ENCODE measurements at places on chromosomes 12 and 14.

DNA sequence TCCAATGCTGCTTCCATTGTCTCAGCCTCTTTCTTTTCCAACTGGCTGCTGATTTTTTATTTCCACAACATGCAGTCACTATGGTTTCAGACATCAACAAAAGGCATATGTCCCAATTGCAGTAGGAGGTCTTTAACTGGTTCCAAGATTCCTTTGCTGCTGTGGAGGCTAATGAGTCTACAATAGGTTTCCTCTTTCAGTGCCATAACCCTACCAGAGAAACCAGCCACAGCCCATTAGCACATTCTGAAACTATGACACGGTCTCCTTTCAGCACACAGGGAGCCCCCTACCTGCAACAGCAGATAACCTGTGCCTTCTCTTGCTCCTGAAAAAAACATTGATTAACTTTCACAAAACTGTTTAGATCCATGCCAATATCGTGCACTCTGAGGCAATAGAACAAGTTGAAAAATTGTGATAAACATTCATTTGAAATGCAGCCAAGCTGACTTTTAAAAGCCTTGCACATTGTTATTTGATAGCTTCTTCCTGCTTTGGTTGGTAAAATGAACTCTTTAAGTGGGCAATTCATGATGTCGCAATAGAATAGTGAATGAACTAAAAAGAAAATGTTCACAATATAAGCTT, 32.4 kb downstream of the PLEKHG7 start:
- no peak for DNase-seq

GRCh38 chr12:70254846-70255245, 11.6 kb downstream of the CNOT2 start:
- no peak for DNase-seq

DNA sequence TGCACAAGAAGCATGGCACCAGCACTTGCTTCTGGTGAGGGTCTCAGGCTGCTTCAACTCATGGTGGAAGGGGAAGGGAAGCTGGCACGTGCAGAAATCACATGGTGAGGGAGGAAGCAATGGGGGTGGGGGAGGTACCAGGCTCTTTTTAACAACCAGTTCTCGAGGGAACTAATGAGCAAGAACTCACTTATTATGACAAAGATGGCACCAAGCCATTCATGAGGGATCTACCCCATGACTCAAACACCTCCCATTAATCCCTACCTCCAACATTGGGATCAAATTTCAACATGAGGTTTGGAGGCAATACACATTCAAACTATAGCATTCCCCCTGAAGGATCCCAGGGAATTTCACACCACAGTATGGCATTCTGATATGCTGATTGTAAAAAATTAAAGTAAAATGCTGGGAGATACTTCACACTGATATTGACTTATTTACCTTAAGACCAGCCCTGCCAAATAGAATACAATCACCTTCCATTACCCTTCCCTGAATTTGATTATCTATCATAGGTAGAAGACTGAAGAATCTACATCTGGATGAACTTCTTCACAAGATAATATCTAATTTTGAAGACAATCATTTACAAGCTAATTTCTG, 201.7 kb upstream of the PLXNC1 start:
- no peak for DNase-seq

DNA sequence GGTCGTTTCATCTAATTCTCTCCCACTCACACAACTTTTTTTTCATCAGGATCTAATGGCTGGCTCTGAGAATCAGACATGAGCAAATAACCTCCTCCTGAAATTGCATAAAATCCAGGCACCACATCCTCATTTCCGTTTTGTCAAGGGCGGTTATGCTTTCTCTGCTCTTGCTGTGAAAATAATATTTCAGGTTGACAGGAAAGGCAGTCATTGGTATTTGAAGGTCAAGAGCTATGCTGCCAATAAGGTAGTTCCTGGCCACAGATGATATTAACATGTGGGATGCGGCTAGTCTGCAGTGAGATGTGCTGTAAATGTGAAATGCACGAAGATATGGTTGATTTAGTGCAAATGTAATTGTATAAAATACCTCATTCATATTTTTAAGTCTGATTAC, 870.2 kb upstream of the TMEM132C start:
- DNase-seq = no peak

DNA sequence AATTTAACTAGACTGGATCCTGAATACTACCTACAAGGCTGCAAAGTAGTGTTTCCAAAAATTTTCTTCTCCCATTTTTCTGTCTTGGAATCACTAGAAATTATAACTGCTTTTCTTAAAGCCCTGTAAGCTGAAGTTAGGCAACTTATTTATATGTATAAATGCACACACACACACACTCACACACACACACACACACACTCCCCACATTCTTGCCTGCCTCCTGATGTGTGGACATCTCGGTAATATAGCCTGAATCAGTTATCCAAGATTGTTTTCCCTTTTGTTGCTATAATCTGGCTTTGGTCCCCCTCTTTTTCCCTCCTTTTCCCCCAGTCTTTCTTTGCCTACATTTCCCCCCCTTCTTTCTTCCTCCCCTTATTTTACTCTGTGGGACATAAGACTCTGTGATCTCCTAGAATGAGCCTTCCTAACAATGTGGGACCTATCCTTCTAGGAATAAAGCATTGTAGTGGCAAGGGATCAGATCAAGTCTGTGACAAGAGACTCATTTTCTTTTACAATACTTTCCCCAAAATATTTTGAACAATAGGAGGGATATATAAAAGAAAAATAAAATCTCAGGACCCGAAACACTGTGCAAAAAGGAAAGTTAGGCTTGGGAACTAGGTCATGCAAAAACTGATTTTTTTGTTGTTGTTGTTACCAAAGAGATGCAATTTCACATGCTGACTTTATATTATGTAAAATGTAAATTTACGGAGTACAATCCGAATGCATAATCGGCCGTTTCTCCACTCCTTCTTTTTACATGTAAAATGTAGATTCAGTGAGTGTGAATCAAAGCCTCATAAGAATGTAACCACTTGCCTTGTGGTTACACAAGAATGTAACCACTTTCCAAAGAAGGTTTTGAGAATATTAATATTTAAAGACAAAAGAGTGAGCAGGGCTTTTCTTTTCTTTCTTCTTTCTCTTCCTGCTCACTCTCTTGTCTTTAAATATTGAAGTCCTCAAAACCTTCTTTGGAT, 26.3 kb upstream of the CD69 start:
- no peak for DNase-seq

DNA sequence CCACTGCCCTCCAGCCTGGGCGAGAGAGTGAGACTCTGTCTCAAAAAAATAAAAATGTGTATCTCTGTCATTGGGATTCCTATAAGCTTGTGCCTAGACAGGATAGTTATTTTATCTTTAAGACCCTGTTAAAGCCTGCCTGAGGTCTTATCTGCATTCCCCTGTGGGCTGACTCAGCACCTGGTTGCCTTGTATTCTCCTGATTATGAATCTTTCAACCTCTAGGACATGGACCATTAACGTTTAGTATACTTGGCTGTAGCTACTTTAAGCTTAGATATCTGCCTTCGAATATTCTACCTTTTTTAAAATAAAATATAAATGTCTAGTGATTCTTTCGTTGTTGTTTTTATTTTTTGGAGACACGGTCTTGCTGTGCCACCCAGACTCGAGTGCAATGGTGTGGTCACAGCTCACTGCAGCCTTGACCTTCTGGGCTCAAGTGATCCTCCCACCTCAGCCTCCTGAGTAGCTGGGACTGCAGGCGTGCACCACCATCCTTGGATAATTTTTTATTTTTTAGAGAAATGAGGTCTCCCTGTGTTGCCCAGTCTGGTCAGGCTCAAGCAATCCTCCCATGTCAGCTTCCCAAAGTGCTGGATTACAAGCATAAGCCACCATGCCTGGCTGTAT, 41.3 kb downstream of the RESF1 start:
- no peak for DNase-seq

- DNase-seq = no peak
Measured at GRCh38 chr12:880656-881055, 68.8 kb downstream of the RAD52 start.

DNA sequence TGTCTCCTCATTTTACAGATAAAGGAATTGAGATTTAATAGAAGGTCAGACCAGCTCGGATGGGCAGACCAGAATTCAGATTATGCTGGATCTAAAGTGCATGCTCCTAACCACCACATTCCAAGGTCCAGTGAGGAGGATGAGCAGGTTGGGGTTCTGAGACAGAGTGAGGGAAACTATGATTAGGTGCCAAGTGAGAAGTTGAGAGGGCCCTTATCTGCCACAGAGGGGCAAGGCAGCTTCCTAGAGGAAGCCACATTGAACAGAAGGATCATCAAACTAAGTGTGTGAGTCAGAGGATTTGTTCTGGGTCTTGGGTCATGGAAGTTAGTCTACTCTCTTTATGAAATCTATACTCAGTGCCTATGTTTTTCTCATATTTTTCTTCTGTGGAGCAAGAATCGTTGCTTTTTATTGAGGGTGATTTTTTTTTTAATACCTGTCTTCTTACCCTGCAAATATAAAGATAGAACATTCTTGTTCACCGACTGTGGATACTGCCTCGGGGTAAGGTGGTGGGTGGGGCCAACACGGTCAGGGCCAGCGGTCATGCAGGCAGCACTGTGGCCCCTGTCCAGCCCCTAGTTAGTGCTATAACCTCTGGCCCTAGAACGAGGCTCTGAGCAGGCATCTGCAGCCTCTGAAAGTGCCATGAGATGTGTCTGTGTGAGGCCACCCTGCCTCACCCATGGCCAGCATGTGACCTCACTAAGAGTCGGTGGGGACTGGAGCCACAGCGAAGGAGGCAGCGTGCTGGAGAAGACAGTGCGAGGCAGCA, 55.6 kb upstream of the PTHLH start:
- DNase-seq = no peak

GRCh38 chr12:96482086-96482485, 7.3 kb upstream of the CFAP54 start:
- DNase-seq = no peak

- DNase-seq = no peak
Measured at GRCh38 chr12:74381958-74382357, 155.7 kb upstream of the ATXN7L3B start.

DNA sequence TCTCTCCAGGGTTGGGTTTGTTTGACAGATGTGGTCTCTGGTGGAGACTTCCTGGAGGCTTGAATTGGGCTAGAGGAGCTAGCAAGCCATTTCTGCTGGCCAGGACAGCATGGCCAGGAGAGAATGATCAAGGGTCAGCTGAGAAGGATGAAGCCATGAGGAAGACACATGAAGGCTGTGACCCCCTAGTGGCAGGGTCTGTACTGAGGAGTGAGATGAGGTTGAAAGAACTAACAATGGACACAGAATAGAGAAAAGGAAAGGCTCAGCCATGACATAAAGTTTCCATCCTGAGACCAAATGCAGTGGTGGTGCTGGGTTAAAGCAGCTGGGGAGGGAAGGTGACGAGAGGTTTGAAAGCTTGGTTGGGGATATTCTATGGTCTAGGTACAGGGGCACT, 89.9 kb downstream of the NT5DC3 start:
- no peak for DNase-seq

- no peak for DNase-seq
Measured at GRCh38 chr12:131806674-131807073, 21.5 kb upstream of the MMP17 start.

DNA sequence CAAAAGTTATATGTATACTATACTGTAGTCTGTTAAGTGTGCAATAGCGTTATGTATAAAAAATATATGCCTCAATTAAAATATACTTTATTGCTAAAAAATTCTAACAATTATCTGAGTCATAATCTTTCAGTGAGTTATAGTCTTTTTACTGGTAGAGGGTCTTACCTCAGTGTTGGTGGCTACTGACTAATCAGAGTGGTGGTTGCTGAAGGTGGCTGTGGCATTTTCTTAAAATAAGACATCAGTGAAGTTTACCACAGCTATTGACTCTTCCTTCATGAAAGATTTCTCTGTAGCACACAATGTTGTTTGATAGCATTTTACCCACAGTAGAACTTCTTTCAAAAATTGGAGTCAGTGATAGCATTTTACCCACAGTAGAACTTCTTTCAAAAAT, 23.4 kb downstream of the POLR3B start:
- no peak for DNase-seq

- DNase-seq = no peak
Measured at GRCh38 chr14:76786601-76787000, 25.3 kb downstream of the VASH1 start.

DNA sequence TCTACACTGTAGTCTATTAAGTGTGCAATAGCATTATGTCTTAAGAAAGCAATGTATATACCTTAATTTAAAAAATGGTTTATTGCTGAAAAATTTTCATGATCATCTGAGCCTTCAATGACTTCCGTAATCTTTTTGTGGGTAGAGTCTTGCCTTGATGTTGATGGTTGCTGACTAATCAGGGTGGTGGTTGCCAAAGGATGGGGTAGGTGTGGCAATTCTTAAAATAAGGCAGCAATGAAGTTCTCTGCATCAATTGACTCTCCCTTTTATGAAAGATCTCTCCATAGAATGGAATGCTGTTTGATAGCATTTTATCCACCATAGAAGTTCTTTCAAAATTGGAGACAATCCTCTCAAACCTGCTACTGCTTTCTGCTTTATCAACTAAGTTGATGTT, 41.1 kb downstream of the BBS10 start:
- DNase-seq = no peak

DNA sequence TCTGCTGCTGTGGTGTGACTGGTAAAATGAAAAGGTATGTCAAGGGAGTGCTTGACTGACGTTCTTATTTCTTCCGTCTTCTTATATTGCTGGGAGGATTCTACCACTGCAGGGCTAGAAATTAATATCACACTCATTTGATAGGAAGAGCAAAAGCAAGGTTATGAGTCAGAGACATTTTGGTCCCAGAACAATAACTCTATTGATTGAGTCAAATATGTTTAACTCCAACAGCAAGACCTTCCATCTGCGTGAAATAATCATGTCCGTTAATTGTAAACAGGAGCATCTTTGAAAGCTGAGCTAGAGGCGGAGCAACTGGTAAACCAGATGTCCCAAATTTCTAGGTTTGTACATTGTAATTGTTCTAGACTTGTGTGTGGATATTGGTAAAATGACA, 1293.6 kb downstream of the AACS start:
- no peak for DNase-seq

- DNase-seq = no peak
Measured at GRCh38 chr12:89020689-89021088, 331.6 kb downstream of the DUSP6 start.

DNA sequence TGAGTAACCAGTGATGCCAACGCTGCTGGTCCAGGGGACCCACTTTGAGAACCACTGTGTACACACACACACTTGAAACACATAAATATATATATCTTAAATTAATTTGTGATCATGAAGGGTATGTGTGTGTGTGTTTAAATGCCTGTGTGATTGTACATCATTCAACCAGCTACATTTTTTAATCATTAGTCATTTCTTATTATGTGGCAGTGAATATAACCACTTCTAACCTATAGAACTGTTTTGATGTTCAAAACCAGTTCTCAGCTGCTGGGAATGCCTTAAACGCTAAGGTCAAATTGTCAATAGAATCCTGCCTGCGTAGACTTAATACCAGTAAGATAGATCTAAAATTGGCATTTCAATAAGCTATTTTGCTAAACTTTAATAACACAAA, 330.0 kb downstream of the SYT1 start:
- DNase-seq = no peak

- DNase-seq = no peak
Measured at GRCh38 chr14:48527832-48528231, 852.4 kb upstream of the MDGA2 start.
